Activated CD4-positive, alpha-beta T cell treated with anti-CD3 and anti-CD28 coated beads for 24 hours (primary cell): ENCODE measurements at places on chromosomes 1 and 21.

DNA sequence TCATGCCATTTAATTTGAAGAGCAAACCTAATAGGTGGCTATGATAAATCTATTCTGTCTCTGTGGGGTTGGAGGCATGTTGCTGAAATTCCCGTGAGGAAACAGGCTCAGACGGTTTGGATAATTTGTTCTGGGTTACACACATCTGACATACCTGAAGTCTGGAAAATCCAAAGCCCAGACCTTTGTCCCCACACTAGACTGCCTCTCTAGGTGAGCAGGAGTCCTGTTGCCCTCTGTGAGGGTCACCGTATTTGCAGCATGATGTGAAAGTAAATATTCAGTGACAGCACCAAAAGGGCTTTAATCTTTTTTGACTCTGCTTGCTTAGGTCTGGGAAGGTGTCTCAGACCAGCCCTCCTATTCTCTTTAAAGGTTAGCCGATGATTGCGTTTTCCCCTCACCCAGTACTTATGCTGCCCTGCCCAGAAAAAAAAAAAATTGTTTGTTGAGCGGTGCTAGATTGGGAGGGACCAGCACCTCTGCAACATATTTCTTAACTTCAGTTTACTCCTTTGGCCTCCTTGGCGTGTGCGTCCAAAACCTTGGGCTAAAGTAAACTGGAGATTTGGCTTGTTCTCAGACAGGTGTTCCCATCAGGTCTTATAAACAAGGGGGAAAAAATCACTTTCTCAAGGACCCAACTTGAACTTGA lies 67.0 kb downstream of the CACHD1 start:
- DNase-seq = no peak

DNA sequence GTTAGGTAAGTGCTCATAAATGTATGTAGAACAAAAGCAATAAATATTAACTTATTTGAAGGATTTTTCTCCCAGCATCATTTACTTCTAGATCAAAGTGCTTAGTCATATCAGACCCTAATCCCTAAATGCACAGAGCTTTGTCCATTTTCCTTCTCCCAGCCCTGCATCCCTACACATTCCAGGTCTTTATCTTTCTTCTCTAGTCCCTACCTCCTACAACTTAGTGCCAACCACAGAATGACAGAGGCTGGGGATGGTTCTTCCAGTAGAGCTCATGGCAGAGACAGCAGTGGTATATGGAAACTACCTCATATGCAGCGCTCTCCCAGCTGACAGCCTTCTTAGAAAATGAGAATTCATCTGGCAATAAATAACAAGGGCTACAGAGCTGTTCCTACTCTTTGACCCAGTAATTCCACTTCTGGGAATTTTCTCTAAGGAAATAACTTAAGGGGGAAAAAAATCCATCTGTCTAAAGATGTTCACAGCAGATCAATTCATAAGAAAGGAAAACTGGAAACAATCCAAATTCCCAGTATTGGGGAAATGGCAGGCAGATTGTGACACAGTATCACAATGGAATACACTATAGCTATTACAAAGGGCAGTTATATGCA lies 62.9 kb upstream of the ROR1 start:
- no peak for DNase-seq

GRCh38 chr1:45894921-45895320 lies 91.5 kb downstream of the MAST2 start:
- DNase-seq = no peak

DNA sequence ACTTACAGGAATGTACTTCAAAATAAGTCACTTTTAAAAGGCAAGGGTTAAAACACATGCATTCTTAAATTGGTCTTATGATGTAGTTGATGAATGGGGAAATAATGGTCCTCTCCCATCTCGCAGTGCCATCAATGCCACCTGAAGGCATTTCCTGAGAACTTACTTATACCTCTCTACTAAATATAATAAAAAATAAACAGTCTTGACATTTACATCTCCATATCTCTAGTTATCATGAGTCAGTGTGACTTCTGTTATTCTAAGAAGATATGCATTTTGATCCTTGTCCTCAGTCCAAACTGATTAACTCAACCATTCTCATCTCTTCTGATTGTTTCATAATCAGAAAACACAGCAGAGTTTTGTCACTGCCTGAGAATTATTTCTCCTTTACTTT lies 253.9 kb downstream of the USH2A start:
- DNase-seq = no peak

- DNase-seq = no peak
Observed at GRCh38 chr1:167199656-167200055, 21.0 kb upstream of the POU2F1 start.

- no peak for DNase-seq
Observed at GRCh38 chr1:175317309-175317708, 124.7 kb upstream of the KIAA0040 start.

DNA sequence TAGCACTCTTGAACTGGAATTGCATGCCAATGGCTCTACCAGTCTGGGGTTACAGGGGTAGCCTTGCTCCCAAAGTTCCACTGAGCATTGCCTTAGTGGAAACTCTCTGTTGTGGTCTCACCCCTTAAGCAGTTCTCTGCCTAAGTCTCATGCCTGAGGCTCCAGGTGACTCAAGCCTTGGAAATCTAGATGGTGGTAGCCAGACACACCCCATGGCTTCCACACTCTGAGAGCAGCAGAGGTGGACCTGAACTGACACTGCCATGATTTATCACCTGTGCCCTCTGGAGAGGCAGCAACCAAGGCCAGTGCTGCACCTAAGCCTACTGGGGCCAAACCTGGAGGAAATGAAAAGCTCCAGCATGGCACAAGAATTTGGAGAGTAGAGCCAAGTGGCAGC lies 285.7 kb upstream of the PKN2 start:
- DNase-seq = no peak

GRCh38 chr1:40919475-40920011 lies 57.4 kb upstream of the CITED4 start:
- no peak for DNase-seq

GRCh38 chr1:113835686-113836290 lies 23.5 kb upstream of the RSBN1 start:
- DNase-seq = no peak

GRCh38 chr1:2180297-2181245 lies 14.0 kb downstream of the FAAP20 start:
- no peak for DNase-seq

GRCh38 chr1:226671277-226671676 lies 67.8 kb downstream of the ITPKB start:
- no peak for DNase-seq

- DNase-seq = no peak
Observed at GRCh38 chr1:162951553-162952315, 90.8 kb upstream of the CCDC190 start.

- DNase-seq = peak; percentile 12
Observed at GRCh38 chr1:207495801-207496792, at the start of gene CR1. Gene CR1, plus strand, starts transcription at chr1:207496157. Its CDS starts 111 bp downstream, at chr1:207496268.

DNA sequence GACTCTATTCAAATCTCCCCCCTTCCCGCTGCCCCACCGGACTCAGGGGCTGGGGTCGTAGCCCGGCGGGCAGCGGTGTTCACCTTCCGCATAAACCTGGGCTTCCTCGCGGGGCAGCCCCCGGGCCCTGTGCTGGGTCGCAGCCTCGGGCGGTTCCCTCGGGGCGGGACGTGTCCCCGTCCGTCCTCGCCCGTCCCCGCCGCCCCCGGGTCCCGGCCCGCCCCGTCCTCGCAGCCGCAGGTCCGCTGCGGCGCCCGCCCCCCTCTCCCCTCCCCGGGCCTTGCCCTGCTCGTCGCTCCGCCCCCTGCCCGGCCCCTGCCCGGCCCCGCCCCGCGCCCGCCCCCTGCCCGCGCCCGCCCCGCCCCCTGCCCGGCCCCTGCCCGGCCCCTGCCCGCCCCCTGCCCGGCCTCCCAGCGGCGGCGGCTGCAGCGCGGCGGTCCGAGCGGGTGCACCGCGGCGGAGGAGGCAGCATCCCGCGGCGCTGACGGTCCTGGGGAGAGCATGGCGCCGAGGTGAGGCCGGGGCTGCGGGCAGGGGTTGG lies at the start of gene COL18A1:
TSS of gene COL18A1 (plus strand) at position 436 of the 541 bp plus-strand sequence. CDS start at position 502, 66 bp downstream.
- peak; percentile 43 for DNase-seq

- DNase-seq = no peak
Observed at GRCh38 chr1:187689129-187689528, 860.4 kb downstream of the PLA2G4A start.

- DNase-seq = no peak
Observed at GRCh38 chr1:31531177-31531999, 44.9 kb upstream of the TINAGL1 start.

DNA sequence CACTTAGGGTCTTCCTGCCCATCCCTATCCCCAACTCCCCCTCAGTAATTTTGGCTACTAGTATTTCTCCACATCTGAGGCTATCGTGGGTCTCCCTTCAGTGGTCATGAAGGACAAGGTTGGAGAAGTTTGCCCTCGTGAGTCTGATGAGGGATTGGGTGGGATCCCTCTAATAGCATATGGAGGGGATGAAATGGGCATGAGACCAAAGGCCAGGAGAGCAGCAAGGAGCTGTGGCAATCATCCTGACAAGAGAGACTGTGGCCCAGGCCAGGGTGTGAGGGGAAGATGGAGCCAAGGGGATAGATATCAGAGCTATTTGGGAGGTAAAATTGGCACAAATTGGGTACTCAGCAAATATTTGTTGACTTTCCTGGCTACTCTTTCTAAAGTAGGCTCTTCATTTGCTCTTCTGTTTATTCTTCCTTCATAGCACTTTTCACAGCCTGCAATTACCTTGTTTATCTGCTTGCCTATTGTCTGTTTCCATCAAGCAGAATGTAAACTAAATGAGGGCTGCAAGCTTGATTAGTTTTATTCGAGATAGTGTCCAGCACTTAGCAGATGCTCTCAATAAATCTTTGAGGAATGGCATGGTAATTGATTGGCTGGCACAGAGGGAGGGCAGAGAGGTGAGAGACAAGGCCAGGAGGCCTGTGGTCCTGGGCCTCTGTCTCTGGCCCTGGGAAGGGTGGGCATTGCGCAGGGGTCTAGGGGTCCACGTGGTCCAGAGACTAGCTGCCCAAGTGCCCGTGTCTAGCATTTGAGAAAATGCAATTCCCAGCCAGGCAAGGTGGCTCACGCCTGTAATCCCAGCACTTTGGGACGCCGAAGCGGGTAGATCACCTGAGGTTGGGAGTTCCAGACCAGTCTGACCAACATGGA lies 1.5 kb upstream of the PLK3 start:
- DNase-seq = no peak

DNA sequence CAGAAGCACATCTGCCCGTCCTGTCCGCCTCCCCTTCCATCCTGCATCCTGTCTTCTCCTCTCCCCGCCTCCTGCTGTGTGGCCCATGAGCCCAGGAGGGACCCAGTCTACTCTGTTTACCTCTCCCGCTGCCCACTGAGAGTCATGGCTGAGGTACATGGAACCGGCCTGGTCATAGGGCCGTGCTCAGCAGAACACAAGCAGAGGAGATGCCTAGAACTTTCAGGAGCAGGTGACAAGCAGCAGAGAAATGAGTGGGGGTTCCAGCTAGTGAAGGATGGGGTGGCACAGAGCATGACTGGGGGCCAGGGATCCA lies 70.8 kb downstream of the ATP5PO start:
- DNase-seq = no peak

DNA sequence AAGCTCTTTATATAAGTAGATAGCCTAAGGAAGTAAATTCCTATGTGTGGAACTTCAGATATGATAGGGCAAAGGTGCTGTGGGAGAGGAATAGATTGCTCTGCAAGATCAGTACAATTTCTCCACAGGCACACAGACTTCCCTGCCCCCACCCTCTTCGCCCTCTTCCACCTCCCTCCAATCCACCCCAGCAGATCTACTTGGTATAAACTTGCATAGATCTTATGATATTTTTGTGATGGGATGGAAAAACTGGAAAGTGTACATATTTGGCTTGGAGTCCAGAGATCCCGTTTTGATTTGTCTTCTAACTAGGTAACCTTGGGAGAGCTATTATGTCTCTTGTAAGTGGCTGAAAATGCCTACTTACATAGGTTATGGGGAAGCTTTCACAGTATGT lies 586.3 kb upstream of the USP24 start:
- no peak for DNase-seq

DNA sequence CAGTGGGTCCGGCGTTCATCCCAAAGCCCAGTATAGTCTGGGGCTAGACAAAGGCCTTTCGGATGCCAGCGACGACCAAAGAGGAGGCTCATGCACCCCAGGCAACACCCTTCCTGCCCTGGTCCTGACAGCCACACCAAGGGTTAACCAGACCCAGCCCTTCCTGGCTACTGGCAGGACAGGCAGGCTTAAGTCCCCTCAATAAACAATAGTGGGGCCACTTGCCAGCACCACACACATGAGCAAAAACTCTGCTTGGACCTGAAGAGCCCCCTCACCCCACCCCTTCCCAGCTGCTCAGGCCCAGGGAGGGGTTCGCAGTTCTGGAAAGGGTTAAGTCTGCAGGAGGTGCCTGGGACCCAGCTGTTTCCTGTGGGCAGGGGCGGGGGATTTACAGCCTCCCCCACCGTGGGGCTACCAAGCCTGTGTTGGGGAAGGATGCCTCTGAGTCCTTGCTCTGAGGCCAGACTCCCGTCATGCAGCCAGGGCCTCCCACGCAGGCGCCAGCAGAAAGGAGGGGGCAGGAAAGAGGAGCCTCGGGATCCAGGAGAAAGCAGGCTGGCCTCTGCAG lies 18.2 kb downstream of the PHLDA3 start:
- DNase-seq = no peak

- DNase-seq = no peak
Observed at GRCh38 chr1:207603777-207604176, 41.2 kb upstream of the CR1L start.

GRCh38 chr1:234609691-234610042 lies 311 bp downstream of the IRF2BP2 start:
- no peak for DNase-seq

GRCh38 chr1:43934101-43934985 lies 742 bp downstream of the ARTN start:
- peak; percentile 30 for DNase-seq

GRCh38 chr21:44694776-44695175 lies 2.2 kb upstream of the KRTAP10-12 start:
- DNase-seq = no peak

DNA sequence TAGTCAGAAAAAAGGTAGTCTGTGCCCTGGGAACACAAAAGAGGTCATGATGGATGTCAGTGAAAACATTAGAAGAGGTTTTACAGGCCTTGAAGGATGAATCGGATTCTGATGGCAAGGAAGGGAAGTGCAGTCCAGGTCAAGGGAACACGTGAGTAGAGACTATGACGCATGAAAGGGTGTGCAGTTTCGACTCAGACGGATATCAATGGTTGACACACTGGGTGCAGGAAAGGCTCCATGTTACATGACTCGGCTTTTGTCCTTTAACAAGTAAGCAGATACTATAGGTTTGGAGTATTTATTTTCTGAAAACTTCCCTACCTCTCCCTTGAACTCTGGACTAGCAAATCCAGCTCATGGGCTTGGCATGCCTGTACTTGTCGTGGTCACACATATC lies 55.3 kb downstream of the SEC16B start:
- no peak for DNase-seq

DNA sequence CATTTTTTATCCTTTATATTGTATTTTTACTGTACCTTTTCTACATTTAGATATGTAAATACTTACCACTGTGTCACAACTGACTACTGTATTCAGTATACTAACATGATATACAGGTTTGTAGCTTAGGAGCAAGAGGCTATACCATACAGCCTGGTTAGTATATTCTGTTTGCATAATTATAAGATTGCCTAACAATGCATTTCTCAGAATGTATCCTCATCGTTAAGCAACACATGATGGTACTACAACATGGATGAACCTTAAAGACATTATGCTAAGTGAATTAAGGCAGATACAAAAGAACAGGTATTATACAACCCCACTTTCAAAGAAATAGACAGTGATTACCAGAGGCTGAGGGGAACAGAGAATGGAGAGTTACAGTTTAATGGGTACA lies 62.7 kb downstream of the RUSC1 start:
- DNase-seq = no peak

- no peak for DNase-seq
Observed at GRCh38 chr1:63864224-63864641, 90.4 kb downstream of the ROR1 start.

- DNase-seq = no peak
Observed at GRCh38 chr1:58905628-58906221, 121.9 kb upstream of the JUN start.
